ENCODE measurements at places on chromosomes 16 and 17.

DNA sequence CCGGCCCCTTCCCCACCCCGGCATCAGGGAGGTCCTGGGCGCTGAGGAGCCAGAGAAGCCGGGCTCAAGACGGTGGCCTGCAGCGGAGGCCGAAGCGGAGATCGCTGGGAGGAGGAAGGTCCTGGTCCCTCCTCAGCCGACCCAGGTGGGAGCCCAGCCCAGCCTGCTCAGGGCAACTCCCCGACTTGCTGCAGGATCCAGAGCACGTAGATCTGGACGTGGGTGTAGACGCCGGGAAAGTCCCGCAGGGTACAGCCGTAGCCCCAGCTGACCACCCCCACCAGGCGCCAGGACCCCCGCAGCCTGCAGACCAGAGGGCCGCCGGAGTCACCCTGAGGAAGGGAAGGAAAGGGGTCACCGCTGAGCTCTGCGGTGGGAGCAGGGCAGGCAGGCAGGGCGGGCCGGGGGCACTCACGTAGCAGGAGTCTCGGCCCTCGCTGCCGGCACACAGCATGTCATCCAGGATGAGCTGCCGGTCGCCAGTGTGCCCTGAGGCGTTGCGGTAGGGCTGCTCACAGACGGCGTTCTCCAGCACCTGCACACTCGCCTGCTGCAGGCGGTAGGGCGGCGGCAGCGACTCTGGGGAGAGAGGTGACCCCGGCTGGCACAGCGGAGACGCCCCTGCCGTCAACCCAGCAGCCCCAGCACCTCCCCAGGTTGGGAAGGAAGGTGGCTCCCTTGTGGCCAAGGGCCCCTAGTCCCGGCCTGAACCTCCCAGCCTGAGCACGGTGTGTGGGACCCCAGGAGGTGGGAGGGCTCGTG, 5.4 kb downstream of the TPSD1 start:
- no peak for DNase-seq

DNA sequence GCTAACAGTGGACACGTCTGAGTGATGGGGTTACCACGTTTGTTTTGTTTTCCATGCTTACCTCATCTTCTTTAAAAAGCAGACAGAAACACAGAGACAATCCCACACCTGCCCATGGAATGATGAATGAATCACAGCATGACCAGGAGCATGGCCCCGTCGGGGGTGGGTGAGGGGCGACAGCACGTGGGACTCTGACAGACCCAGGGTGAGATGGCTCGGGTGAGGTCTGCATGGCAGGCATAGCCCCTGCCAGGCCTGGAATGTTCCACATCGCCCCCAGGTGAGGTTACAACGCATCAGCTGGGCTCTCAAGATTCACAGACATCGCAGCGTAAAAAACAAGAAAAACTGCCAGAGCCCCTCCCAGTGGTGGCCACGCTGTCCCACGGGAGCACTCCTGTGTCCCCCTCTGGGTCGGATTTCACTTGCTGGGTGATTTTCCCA, 18.1 kb downstream of the SLC7A5 start:
- DNase-seq, result no peak

- DNase-seq, result no peak
Measured at GRCh38 chr16:4385066-4385788, 13.6 kb downstream of the VASN start.

GRCh38 chr16:88746506-88746905, 38.5 kb downstream of the PIEZO1 start:
- DNase-seq, result no peak

GRCh38 chr17:69282002-69282401, 44.9 kb downstream of the ABCA5 start:
- no peak for DNase-seq

DNA sequence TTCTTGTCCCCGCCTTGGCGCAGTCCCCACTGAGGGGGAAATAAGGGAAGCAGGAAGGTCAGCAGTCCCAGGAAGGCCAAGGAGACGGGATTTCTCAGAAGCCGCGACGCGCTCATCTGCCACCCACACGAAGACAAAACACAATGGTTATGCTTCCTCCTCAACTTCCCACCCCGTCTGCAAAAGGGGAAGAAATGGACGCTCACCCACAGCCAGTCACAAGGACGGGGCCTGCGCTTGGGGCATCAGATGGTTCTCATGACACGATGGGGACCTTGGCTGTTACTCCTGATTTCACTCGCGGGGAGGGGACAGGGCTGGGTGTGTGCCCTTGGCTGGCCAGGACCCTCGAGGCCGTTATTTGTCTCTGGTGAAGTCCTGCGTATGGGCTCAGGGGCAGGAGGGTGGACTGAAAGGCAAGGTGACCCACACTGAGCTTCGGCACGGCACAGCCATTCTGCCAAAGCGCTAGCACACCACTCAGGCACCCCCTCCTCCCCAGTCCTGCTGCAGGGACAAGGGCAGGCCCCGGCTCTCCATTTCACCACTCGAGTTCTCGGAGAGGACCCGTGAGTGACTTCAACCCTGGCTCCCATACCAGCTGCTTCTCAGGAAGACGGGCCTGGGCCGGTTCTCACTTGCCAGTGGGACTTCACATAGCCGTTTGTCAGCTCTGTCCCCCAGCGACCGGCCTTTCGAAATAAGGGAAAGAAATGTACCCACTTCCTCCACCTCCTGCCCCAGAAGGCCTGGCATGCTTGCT, 84.5 kb downstream of the ABR start:
- DNase-seq, result no peak

GRCh38 chr17:39222866-39223834, 2.6 kb downstream of the STAC2 start:
- DNase-seq, result no peak

DNA sequence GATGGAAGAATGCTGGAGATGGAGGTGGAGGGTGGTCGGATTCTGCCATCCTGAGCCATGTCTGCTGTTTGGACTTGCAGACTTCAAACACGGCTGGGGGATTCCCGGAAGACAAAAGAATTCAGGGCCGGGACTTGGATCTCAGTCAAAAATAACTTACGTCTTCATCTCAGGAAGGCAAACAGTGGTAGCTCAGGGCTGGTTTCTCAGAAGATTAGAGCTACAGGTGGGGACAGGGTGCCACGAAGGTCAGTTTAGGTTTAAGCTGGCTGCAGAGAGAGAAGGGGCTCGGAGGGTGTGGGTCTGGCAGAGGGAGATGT, 4.3 kb upstream of the RHBDL3 start:
- DNase-seq, result no peak

DNA sequence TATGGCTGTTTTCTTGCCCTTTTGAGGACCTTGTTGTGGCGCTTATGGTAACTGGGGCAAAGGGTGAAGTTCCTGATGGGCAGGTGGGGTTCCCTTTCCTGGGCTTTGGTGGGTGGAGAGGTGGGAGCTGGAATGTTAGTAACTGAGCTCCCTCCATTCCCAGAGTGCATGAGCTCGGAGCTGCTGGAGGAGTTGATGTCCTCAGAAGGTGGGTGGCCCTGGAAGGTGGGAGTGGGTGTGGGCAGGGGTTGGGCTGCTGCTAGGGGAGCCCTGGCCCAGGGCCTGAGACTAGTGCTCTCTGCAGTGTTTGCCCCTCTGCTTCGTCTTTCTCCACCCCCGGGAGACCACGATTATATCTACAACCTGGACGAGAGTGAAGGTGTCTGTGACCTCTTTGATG, 1.2 kb upstream of the ELMO3 start:
- no peak for DNase-seq

DNA sequence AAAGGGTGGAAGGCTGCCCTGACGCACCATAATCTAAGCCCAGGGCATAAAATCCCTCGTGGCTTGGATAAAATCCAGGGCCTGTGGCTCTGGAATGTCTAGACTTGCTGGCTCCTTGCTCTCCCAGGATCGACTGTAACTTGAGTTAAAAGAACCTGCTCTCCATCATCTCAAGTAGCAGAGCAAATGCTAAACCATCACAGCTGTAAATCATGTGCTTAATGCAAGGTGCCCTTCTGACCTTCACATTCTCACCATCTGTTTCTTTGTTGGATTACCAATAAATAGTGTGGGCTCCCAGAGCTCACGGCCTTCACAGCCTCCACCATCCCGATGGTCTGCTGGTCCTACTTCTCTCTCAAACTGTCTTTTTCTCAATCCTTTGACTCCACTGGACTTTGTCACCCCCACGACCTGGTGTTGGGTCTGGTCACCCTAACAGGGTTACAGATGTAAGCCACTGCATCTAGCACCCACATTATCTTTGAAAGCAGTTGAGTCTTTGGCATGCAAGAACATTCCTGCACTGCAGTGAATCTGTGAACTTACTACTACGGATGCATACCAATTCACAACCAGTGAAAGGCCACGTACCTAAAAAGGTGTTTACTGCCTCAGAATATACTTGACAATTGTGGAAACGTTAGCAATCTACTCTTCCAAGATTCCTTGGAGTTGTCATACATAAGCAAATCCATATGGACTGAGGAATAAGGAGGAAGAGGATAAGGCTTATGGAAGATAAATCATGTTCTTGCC, 15.3 kb downstream of the RSL1D1 start:
- DNase-seq, result no peak

DNA sequence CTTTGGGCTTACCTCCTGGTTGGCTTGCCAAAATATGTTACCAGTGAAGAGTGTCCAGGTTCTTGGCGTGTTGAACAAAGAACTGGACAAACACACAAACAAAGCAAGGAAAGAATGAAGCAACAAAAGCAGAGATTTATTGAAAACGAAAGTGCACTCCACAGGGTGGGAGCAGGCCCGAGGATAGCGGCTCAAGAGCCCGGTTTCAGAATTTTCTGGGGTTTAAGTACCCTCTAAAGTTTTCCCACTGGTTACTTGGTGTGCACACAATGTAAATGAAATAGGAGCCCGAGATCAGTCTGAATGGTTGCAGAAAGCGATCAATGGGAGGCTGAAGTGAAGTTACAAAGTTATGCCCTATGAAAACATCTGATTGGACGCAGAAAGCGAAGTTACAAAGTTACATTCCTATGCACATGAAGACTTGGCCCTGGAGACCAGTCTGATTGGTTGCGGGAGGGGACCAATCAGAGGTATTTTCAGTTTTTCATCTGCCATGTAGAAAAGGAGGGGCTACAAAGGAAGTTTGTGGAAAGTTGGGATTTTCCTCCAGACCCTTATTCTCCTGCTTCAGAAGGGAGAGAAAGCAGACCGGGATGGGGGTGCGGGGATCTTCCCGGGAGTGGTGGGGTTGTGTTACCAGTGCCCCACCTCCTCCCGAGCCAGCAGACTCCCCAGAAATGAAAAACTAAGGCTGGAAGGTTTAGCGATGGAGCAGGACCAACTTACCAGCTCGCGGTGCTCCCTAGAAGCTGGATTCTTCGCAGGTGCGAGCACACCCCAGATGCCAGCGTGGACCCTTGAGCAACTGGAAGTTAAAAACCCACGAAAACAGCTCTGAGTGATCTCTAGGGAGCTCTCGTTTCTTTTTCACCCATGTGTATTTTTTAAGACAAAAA, at the start of gene SLFN12:
TSS of gene SLFN12 (minus strand) at position 325 of the 899 bp plus-strand sequence. CDS start 9,472 bp downstream, outside the sequence.
- DNase-seq, result no peak

- no peak for DNase-seq
Measured at GRCh38 chr17:21381076-21381706, 5.0 kb downstream of the KCNJ12 start.

DNA sequence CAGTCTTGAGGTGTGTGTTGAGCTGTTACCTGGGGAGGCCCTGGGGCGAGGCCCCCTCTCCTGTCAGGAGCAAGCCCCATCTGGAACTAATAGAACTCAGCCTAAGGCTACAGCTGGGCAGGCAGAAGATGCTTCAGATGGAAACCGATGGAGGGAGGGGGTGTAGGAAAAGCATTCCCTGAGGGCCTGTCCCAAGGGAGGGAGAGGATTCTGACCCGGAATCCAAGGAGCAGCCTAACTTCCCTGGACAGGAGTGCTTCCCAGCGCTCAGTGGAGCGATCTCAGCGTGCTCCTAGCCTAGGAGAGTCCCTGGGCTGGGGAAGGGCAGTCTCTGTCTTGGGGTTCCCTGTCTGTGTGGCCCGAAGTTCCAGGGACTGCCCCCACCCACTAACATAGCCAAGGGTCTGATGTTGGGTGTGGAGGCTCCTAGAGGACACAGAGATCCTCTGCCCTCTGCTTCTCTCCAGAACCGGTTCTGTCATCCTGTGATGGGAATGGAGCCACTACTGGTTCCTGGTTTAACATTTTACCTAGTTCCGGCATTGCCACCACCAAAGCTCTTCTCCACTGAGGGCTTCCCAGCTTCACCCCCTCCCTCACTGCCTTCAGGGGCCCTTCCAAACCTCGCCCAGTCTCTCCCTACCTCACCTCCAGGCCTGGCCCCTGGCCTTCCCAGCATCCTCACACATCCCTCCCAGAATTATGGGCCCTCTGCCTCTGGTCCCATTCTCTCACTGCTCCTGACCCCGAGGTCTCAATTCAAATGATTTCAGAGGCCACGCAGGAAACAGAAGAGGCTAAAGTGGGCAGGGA, 58.7 kb downstream of the RTN4RL1 start:
- DNase-seq, result no peak

DNA sequence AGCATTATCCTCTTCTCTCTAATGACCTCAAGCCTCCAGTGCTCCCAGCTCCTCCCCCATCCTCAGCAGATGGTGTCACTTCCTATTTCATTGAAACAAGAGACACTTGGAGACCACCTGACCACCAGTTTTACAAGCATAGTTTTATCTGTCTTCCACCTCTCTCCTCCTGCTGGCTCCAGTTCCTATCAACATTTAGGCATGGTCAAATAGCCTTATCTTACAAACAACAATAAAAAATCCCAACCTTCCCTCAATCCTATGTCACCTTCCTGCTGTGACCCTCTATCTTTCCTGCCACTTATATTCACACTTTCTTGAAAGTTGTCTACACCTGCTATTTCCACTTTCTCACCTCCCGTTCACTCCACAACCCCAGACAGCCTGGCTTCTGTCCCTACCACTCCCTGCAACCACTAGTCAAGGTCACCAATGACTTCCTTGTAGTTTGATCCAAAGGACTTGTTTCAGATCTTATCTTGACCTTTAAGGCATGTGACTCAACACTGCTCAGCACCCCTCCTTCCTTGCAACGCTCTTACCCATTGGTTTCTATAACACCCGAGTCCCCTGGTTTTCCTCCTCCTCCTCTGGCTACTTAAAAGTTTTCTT, 4.3 kb upstream of the NTN1 start:
- DNase-seq, result no peak

- DNase-seq, result no peak
Measured at GRCh38 chr16:89981414-89981813, 32.9 kb downstream of the DEF8 start.

DNA sequence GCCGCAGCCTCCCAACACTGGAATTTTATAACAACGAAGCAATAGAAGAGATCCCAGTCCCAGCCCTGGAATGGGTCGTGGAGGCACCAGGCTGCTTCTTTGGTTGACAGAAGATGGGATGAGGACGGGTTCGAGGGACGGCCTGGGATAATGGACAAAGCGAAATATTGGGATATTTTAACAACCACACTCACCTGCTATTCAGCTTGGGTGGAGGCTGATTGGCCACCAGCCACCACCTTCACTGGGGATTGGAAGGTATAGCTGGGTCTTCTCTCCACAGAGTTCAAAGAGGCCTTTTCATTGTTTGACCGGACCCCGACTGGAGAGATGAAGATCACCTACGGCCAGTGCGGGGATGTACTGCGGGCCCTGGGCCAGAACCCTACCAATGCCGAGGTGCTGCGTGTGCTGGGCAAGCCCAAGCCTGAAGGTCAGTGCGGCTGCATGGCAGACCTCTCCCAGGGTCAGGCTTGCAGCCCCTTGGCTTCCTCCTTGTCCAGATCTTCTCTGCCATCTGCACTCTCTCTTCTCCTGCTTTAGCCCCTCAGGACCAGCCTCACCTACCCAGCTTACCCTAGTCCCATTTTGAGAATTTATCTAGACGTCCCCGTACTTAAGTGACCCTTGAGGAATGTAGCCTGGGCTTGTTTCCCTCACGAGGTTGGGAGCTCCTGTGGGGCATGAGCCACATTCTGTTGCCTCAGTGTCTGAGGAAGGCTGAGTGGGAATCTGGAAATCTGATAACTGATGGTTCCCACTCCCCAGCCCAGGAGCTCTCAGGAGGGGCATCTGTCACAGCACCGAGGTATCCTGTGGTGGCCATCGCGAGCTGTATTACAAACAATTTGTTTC, 10.7 kb downstream of the MYL4 start:
- no peak for DNase-seq

- DNase-seq, result peak; percentile 63
Measured at GRCh38 chr16:15949210-15950160, at the start of gene ABCC1. TSS of gene ABCC1 (plus strand) at chr16:15949616. CDS start at chr16:15949752, 136 bp downstream.

All from stimulated activated CD8-positive, alpha-beta memory T cell treated with anti-CD3 and anti-CD28 coated beads, Interleukin-4, amount 100 ng/mL, for 24 hours (primary cell).